ENCODE measurements at places on chromosomes 2 and 18. TPM values are rescaled to one million over a fixed set of nuclear protein-coding genes. Genes with fewer than 3 reads are reported as not detected.

DNA sequence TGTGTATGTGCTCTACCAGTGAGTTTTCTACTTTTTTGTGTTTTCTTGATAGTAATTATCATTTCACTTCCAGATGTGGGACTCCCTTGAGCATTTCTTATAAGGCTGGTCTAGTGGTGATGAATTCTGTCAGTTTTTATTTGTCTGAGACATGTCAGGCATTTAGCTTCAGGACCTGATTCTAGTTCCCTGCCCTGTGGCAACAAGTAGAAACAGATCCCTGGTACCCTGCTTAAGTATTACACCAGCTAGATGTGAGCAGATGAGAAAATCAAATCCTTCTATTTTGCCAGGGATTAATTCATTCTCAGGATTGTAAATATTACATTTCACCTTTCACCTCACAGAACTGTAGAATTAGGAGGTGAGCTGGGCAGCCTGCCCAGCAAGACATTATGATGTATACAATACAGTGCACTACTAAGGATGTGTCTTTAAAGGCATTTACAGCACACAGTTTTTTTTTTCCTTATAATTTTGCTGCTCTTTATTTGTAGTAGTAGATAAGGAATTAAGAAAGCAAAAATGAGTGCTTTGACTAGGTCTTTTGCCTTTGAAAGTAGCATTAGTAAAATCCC lies 35.1 kb downstream of the GALM start:
- peaks cover 38% of the 10 kb centered on the region for H3K36me3 ChIP-seq
- H3K27ac ChIP-seq = peak overlapping the region; percentile 84
- H3K27me3 ChIP-seq = no peaks in the 10 kb centered on the region
- H3K4me1 ChIP-seq = peaks cover 51% of the 10 kb centered on the region
- no peak for DNase-seq
- peak overlapping the region; percentile 59 for H3K4me3 ChIP-seq

Gene ALPG
- total RNA-seq = not detected

Gene SPDYA
- 1.3 TPM for total RNA-seq

- DNase-seq = peak; percentile 37
- H3K4me3 ChIP-seq = no peak overlapping the region
- H3K27me3 ChIP-seq = no peaks in the 10 kb centered on the region
- peaks cover 18% of the 10 kb centered on the region for H3K4me1 ChIP-seq
- H3K27ac ChIP-seq = no peak overlapping the region
Observed at GRCh38 chr2:215982465-215982875, 30.9 kb downstream of the MREG start.

- H3K27ac ChIP-seq = no peak overlapping the region
- DNase-seq = no peak
- H3K27me3 ChIP-seq = peaks cover 1% of the 10 kb centered on the region
- no peak overlapping the region for H3K4me3 ChIP-seq
Observed at GRCh38 chr2:127193164-127193966, 26.7 kb downstream of the CYP27C1 start.

All from activated CD8-positive, alpha-beta T cell treated with anti-CD3 and anti-CD28 coated beads for 36 hours (primary cell).